ENCODE measurements at places on chromosomes 2 and 18. TPM values are rescaled to one million over a fixed set of nuclear protein-coding genes. Genes with fewer than 3 reads are reported as not detected.

DNA sequence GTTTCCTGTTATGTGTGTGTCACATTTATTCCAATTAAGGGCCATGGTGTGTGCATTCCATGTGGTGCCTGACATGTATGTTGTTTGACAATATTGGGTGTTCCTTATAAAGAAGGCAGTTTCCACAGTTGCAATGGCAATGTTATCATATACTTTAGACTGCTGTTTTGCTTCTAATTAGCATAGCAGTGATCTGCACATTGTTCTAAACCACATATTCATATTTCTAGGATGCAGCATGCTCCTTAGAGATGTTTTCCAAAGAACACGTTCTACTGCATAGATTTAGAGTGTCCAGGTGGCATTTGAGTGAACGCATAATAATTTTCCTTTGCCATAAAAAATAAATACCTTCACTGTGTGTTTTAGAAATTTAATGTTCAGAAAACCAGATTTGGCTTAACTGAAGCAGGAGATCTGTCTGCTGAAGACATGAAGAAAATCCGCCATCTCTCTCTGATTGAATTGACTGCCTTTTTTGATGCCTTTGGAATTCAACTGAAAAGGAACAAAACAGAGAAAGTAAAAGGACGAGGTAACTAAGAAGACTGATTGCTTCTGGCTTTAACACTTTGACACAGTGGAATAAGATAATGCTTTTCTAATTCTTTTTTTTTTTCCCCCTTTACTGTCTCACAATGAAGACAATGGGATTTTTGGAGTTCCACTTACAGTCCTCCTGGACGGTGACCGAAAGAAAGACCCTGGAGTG lies 143.7 kb downstream of the ARHGAP28 start:
- no peak for DNase-seq

GRCh38 chr2:31031132-31031706 lies 107.0 kb downstream of the GALNT14 start:
- no peak for DNase-seq

DNA sequence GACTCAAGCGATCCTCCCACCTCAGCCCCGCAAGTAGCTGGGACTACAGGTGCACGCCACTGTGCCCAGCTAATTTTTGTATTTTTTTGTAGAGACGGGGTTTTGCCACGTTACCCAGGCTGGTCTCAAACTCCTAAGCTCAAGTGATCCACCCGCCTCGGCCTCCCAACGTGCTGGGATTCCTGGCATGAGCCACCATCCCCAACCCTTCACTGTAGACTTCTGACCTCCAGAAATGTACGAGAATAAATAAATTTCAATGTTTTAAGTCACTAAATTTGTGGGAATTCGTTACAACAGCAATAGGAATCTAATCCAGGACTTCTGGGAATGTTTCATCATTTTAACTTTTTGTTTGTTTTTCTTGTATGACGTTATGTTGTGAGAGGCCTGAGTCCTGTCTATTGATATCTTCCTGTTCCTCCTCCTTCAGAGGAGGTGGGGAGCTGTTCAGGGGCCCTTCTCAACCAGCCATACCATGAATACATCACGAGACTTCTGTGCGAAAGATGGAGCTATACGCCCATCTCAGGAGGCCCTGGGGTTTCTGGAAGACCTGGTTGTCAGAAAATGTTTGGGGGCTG lies 40.0 kb downstream of the TEX44 start:
- no peak for DNase-seq

GRCh38 chr18:80154293-80154692 lies 45.2 kb downstream of the ADNP2 start:
- peak; percentile 49 for DNase-seq

- DNase-seq, result no peak
These were observed 47.8 kb downstream of the HK2 start for GRCh38 chr2:74881626-74882298.

GRCh38 chr2:145739681-145740080 lies 1219.8 kb upstream of the ZEB2 start:
- DNase-seq, result no peak

- DNase-seq, result no peak
These were observed 102.6 kb upstream of the NDUFV2 start for GRCh38 chr18:8999872-9000271.

- no peak for DNase-seq
These were observed 154.7 kb downstream of the DYSF start for GRCh38 chr2:71608034-71608433.

- no peak for DNase-seq
These were observed 6.5 kb upstream of the CFAP221 start for GRCh38 chr2:119537792-119538191.

GRCh38 chr2:85307527-85307897 lies 20.3 kb downstream of the TGOLN2 start:
- DNase-seq, result no peak

DNA sequence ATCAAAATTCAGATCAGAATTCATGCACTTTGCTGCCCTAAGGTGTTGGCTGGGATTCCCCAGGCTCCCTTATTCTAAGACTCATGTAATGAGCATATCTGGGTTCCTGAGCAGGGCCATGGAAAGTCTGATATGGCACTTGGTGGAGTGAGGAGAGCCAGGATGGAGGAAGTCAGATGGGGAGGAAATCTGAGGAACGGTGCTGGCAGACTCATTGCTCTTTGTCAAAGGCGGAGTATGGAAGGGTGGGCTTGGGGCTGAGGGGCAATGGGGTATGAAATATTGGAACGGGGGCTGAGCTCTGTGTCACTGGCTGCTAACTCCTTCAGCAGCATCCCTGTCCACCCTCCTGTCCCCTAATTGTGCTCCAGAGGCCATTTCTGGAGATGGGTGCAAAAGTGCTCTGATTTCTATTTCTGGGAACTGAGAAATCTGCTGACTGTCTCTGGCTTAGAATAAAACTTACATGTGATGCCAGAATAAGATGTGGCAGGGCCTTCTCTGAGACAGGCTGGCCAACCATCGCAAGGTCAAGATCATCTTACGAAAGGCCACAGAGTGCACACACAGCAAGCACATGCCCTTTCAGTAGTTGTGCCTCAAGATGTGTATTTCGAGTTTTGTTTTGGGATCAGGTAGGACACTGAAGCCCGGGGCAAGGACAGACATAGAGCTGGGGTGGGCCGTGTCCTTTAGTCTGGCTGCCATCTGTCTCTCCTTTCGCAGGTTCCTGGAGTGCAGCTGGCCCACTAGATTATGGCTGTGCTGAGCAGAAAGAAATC lies 480.0 kb upstream of the HS6ST1 start:
- no peak for DNase-seq

DNA sequence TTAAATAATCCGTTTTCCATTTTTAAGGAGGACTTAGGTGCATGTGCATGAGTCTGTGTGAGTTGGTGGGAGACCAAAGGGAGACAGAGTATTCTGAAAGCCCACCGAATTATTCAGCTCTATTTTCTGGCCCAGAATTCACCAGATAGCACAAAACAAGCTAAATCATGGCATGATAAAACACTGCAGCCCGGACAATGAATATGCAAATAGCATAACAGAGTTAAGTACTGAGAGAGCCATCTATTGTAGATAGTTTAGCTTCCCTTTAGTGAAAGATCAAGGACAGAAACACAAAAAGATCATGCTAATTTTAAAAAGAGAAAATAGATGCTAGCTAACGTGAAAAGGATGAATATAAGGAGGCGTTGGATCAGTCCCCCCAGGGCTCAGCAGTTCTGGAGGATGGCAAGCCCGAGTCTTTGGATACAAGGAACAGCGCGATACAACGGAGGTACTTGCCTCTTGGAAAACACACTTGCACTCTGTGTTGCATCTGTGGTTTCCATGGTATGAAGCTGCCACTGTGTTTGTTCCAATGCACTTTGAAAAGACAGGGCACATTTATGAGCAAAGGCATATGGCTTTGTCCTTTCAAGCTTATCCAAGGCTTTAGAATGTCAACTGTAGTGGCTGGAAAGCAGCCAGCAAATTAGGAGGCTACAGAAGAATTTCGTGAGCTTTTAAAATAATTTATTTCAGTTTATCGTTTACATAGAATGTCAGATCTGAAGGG lies 119.9 kb downstream of the LYPD1 start:
- no peak for DNase-seq

DNA sequence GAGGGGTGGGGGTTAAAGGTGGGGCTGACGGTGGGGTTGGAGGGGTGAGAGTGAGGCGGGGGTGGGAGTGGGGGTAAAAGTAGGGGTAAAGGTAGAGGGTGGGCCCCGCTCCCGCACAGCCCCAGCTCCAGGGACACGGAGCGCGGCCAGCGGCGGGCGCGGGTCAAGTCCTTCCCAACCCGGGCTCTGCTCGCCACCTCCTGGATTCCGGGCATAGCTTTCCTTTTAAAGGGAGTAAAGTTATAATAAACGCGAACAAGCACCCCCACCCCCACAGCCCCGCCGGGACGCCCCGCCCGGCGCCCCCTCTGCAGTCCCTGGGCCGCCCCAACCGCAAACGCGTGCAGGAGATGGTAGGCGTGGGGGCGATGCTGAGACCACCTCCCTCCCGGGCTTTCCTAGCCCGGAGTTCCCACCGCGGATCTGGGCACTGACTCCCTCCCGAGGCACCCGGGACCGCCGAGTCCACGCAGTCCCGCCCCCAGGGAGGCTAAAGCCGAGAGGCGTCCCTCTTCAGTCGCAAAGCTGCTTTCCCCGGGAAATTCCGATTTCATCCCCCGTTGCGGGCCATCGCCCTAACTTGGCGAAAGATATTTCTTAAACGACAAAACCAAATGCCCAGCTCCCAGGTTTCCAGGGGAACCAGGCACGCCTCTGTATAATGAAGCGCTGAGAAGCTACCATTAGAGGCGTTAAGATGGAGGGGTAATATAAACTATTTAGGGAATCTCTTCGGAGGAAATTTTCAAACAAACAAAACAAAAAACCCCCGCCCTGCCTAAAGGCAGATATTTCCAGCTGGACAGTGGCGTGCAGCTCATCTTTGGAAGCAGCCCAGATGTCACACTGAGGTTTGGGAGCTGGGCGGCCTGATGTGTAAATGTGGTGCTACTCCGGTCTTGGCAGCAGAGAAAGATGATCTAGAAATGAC lies at the start of gene LIMS2:
Gene LIMS2, minus strand, starts transcription at position 200 of the 931 bp plus-strand sequence. CDS start 506 bp downstream, outside the sequence.
- DNase-seq, result no peak

- DNase-seq, result no peak
These were observed 685.8 kb upstream of the HS6ST1 start for GRCh38 chr2:129004485-129004884.

The NEU2 gene
- not detected for total RNA-seq

The MAB21L4 gene
- total RNA-seq, result not detected

DNA sequence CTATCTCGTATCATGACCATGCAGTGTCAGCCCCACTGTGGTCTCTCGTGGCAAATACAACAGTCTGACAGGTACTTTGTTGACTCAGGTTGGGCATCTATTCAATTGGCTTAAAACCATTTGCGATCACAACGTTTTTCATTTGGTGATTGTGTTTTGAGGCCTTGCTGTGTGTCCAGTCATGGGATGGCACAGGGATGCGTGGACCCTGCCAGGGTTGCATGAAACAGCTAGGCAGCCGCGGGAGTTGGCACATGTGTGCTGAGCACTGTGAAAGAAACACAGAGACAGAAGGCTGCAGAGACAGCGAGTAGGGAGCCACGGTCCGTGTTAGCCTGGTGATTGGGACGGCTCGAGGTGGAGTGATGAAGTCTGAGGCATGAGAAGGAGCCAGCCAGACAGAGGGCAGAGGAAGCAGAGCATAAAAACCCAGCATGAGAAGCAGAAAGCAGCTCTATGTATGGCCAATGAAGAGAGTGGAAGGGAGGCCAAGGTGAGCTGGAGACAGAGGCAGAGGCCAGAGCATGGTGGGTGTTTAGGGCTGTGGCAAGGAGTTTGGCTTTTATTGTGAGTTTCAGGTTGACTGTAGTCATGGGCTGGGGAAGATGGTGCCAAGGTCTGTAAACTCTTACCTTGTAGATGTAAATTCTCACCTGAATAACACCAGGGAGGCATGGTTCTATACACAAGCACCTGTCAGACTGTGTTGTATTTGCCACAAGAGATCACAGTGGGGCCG lies 31.8 kb upstream of the IL1R1 start:
- DNase-seq, result no peak

- DNase-seq, result no peak
These were observed 4.2 kb downstream of the HOXD11 start for GRCh38 chr2:176111309-176111663.

GRCh38 chr2:196516564-196516963 lies 123.0 kb upstream of the CCDC150 start:
- DNase-seq, result no peak

The ERMN gene
- 2.7 TPM for total RNA-seq

- no peak for DNase-seq
These were observed 113.3 kb upstream of the CDC42EP3 start for GRCh38 chr2:37784759-37785149.

The CERS6 gene
- total RNA-seq, result 12.1 TPM

DNA sequence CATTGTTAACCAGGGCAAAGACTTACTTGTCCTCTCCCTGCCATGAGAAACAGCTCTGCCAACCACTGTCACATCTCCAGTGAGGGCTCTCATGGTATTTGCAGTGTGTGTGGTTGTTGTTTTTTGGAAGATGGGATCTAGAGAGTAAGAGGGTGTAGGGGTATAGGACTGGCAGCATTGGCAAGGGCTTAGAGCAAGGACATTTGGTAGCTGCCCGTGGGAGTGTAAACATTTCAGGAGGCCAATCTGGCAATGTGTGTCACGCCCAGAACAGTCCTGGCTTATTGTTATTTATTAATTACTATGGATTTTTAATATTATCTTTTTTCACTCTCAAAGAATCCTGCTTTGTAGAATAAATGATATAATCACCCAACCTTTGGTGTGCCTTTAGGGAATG lies 90.5 kb downstream of the TMEM17 start:
- DNase-seq, result no peak

DNA sequence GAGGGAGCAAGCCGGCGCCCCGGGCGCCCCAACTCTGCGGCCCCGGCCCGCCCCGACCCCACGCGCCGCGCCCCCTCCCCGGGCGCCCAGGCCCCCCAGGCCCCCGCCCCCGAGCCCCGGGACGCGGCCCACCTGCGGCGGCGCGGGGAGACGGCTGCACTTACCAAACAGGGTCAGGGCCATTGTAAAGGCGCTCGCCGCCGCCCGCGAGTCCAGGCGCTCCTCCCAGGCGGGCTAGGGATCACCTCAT lies 526 bp downstream of the CHN1 start:
- no peak for DNase-seq

GRCh38 chr2:221787561-221787960 lies 215.5 kb upstream of the EPHA4 start:
- no peak for DNase-seq

DNA sequence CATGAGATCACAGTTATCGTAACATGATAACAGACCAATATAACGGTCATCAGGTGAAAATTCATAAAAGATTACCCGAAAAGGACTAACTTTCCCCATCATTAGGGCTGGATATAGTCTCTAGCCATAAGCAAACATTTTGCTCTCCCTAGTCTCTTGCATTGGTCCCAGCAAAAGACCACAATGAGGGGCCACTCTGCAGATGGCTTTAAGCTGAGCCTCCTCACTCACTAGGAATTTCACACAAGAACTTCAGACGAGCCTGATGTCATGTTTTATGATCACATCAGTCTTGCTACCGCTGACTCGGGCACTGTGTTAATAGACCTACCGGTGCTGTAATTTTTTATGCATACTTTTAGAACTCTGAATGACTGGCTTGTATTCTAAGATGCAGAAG lies 35.2 kb downstream of the STK17B start:
- DNase-seq, result no peak

GRCh38 chr2:30385327-30385726 lies 61.7 kb upstream of the LCLAT1 start:
- no peak for DNase-seq
